ENCODE measurements at places on chromosomes 6 and 20.

- no peak for DNase-seq
These were observed 55.4 kb downstream of the PSMG4 start for GRCh38 chr6:3314176-3314575.

- no peak for DNase-seq
These were observed 159.6 kb upstream of the ZNF217 start for GRCh38 chr20:53752971-53753879.

- DNase-seq: no peak
These were observed 172.9 kb upstream of the FLRT3 start for GRCh38 chr20:14510341-14510740.

DNA sequence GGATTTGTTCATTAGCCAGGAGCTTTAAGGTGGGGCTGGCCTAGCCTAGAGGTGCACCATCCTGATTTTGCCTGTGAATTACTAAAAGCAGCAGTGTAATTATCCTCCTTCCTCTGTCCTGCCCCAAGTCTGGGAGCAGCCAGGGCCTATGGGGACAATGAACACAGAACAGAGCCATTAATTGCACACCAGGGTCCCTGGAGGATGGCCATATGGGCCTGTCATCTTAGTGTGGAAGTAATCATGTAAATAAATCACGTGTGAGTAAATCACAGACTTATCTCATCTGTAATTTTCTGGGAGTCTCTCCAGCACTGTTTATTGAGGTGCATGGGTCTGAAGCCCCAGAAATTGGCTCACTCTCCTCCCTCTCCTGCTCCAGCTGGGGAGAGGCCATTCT lies 176.3 kb downstream of the LRFN2 start:
- DNase-seq: no peak

GRCh38 chr6:111798281-111798725 lies 74.9 kb downstream of the FYN start:
- DNase-seq: no peak

DNA sequence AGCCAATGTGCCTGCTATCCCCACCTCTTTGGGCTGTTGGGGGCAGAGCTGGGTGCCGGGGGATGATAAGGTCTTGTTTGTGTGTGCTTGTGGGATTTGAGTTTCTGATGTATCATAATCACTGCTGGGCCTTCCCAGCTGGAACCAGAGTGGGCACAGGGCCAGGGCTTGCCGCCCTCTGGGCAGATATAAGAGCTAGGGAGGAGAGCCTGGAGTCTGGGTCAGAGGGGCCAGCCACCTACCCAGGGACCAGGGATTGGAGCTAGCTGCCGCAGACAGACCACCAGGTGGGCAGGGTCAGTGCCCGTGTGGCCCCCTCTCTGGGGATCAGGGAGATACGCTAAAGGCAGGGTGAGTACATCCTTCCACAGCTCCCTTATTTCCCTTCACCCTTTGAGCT lies 3.1 kb upstream of the TLDC2 start:
- DNase-seq: no peak

DNA sequence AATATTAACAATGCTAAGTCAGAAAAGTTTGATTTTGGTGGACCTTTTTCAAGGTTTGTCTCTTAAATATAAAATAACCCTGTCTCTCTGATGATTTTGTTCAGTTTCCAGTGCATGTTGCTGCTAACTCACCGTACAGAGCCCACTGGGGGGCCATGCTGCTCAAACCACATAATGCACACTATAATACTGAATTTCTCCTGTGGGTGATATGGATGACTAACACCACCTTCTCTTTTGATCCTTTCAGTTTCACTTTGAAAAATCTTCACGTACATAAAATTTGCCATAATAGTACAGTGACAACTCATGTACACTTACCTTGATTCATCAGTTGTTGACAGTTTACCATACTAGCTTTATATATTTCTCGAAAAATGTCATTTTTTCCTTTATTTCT lies 506.6 kb upstream of the MAN1A1 start:
- no peak for DNase-seq

DNA sequence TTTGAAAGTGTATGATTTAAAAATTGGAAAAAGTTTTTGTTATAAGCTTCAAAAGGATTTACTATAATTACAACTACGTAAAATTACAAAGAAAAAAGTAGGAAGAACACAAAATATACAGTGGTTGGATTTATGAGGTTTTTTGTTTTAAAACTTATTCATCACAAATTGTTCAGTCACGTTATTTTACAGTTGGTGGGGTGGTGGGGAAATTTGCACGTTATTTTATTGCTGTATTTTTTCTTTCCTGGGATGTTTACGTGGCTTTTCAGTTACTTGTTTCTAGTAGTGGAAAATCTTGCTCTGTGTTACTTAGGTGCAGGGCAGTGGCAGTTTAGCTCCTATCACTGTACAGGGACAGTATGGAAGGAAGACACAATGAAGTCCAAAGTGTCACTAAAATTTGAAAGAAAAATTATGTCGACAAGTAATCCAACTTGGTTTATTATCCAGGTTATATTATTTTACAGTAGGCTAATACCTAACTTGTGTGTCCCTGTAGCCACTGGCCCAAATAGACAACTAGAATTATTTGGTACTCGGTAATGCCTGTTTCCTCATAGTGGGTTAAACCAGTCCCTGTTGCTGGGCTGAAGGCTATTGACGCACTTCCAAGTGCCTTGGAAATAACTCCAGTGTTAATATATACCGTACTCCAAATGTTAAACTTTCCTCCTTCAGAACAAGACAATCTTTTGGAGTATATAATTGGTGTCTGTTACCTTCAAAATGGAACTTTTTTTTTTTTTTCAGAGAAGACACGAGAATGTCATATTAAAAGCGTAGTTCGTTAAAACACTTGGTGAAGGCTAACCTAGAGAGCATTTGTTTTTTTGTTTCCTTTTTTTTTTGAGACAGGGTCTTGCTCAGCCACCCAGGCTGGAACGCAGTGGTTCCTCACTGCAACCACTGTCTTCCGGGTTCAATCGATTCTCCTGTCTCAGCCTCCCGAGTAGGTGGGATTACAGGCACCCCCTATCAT lies 4.6 kb downstream of the JARID2 start:
- DNase-seq: no peak

Measured in stimulated activated CD8-positive, alpha-beta memory T cell treated with anti-CD3 and anti-CD28 coated beads, Interleukin-7, amount 100 ng/mL, for 4 hours (primary cell).